Brain pericyte (primary cell): ENCODE measurements at places on chromosomes 2 and 18.

- DNase-seq, result no peak
These were observed 11.5 kb upstream of the RNU2-63P start for GRCh38 chr2:88027697-88028389.

GRCh38 chr2:144730711-144731110 lies 210.8 kb upstream of the ZEB2 start:
- DNase-seq, result no peak

- no peak for DNase-seq
These were observed 35.5 kb upstream of the KIDINS220 start for GRCh38 chr2:8872821-8873432.

- no peak for DNase-seq
These were observed 610.2 kb downstream of the ZEB2 start for GRCh38 chr2:143909577-143910353.

DNA sequence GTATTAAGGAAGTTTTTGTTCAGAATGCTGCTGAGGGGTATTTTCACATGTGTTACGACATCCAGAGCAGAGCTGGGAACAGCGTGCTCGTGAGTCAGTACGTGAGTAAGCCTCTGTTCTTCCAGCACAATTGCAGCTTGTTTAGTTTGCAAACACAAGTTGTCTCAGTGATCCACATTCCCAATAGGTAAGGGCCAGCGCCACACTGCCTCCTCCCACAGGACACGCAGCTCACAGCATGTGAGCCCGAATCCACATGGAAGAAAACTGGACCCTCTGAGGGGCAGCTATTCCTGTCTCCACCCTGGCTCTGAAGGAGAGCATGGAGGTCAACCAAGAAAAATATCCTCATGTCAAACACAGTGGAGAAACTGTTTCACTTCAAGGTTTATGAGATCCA lies 173.9 kb upstream of the PID1 start:
- DNase-seq, result peak; percentile 97

GRCh38 chr18:27921392-27921791 lies 255.5 kb downstream of the CDH2 start:
- DNase-seq, result no peak

- DNase-seq, result no peak
These were observed 39.9 kb downstream of the TANK start for GRCh38 chr2:161199912-161200701.

DNA sequence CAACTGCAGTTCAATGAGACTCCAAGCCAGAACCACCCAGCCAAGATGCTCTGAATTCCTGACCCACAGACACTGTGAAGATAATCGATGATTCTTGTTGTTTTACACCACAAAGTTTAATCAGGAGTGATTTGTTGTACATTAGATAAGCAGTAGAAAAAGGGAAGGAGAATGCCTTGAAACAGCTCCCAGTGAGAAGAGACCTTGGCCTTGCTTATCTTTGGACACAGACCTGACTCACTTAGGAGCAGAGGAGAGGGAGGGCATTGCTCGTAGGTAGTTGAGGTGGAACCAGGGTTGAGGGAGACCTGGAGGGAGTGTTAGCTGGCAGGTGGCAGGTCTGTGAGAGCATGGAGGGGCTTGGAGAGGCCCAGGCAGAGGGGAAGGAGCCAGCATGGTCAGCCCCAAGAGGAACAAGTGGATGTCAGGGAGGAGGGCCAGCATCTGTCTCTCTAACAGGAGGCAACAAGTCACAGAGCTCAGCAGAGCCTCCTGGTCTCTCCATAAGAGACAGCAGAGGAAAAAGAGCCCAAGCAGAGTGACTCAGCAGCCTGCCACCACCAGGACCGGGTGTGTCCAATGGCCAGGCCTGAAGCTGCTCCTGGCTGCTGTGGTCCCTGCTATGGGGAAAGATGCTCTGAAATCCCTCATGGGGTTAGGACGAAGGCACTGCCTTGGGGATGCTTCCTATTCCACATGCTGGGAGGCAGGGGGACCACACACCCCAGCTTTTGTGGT lies 161.6 kb upstream of the CAPN13 start:
- no peak for DNase-seq

DNA sequence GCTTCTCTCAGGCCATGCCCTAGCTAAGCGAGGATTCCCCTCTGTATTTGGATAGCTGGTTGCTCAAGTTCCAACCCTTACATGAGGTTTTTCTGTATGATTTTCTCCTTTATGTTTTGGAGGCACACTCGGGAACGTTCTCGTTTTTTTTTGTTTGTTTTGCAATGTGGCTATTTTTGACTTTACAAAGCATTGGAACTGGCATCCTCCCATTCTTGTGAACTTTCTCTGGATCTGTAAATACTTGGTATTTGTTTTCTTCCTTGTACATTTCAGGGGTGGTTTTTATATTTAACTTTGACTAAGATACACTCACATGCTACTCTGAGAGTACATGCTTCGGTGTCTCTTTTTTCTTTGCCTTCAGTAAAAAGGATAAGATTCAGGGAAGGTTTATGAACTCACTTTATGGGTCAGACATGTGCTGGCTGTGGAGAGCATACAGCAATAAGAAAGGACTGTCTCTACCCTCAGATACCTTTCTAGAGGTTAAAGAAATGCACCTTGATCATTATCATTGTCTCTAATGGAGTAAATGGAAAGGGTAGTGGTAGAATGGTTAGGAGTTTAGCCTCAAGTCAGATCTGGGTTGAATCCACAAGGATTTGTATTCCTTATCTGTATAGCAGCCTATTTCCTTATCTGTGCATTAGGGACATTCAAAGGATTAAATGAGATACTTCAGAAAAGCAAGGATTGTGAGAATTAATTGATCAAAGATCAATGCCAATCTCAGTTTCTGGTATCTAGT lies 61.9 kb downstream of the MEIS1 start:
- no peak for DNase-seq

GRCh38 chr2:75493230-75493629 lies 67.5 kb downstream of the EVA1A start:
- no peak for DNase-seq

DNA sequence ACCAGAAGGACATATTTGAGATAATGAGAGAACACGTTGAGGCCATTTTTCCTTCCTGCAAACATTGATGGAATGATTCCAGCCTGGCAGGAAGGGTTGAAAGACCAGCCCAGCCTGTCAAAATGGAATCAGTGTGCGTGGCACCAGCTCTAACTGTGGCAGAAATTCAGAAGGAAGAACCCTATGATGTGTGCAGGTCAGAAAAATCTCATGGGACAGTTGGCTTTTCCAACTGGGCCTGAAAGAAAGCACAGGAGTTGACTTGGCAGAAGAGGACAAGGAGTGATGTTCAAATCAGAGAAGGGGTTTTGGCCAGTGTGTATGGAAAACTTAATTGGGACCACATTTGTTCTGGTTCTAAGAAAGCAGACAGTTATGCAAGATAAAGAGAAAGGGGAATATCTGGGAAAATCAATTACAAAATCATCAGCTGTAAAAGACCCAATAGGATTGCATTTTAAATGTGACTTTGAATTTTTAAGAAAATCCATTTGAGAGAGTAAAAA lies 192.8 kb upstream of the PID1 start:
- no peak for DNase-seq

DNA sequence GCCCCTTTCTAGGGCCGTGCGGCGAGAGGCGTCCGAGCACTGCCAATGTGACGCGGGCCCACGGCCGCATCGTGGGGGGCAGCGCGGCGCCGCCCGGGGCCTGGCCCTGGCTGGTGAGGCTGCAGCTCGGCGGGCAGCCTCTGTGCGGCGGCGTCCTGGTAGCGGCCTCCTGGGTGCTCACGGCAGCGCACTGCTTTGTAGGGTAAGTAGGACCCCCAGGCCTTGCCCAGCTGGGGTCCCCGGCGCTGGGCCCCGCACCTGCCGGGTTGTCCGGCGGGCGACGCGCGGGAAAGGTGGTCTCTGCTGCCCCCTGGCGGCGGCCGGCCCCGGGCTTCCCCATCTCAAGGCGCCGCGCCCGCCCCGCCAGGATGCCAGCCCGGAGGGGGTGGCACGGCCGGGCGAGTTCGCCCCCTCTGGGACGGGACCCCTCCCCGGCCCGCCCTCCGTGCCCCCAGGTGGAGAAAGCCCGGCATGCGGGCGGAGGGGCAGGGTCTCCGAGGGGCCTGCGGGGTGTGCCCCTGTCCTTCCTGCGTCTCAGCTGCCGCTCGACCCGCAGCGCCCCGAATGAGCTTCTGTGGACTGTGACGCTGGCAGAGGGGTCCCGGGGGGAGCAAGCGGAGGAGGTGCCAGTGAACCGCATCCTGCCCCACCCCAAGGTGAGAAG lies 1.9 kb downstream of the PRSS56 start:
- no peak for DNase-seq

DNA sequence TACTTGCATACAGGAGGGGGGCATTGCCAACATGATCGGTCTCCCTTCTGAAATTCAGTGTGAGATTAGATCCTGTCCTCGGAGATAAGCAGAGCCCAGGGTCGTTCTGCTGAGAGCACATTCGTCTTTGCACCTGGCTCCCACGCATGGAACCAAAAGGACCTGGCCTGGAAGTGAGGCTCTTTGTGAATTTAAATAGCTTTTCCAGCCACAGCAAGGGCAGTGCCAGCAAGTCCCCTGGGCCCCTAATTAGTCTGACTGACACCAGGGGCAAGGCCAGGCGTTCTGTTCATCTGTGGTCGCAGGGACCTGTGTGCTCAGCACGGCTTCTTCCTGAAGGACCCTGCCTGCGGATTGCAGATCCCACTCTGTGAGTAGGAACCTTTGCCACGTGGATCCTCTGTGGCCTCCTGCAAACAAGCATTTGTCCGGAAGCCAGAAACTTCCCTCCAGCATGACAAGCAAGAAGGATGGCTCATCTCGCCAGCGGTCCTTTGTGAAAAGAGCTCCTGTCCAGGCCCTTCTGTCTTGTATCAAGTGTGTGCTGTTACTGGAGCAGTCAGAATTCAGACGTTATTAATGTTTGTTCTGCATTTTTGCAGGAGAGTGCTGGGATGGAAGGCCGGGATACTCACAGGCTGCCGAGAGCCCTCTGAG lies 128.7 kb downstream of the TPO start:
- DNase-seq, result no peak

GRCh38 chr2:28009732-28010131 lies 119.2 kb downstream of the BABAM2 start:
- no peak for DNase-seq

DNA sequence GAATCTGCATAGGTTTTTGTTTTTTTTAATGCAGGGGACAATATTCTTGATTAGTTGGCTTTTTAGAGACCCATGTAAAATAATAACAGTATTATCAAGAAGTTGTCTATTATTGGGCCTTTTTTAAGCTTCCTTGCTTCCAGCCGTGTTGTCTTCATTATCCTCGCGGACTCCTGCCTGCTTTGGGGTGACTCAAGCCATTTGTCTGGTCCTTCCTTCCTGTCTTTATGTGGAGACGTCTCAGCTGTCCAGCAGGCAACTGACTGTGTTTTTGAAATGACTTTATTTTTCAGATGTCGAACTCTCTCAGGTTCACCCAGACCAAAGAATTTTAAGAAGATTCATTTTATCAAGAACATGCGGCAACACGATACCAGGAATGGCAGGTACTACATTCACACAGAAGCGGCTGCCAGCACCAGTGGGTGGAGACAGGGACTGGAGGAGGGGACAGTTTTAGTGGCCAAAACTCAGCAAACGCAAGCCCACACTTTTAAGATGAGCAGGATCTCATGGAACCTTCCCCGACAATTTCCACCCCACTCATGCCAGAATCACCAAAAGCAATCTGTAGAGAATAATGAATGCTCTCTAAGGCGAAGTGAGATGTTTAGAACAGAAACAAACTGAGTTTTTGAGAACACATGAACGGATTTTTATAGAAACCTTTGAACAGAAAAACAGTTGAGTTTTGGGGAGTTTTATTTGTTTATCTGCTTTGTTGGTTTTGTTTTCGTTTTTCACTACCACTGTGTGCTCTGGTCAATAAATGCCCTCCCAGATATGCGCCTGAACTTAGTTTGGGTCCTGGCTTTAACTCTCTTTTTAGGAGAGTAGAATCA lies 59.1 kb downstream of the CABLES1 start:
- no peak for DNase-seq

DNA sequence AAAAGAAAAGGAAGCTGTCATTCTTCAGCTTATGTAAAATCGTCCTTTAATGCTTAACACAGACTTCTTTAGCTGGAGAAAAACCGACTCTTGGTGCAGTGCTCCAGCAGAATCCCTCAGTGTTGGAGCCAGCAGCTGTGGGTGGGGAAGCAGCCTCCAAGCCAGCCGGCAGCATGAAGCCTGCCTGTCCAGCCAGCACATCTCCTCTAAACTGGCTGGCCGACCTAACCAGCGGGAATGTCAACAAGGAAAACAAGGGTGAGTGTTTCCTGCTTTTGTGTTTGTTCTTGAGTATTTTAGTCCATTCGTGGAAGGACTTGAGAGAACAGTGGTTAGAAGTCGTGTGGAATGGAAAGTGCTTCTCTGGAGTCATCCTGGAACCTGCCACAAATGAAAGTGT lies 38.9 kb downstream of the KDM3A start:
- DNase-seq, result no peak

DNA sequence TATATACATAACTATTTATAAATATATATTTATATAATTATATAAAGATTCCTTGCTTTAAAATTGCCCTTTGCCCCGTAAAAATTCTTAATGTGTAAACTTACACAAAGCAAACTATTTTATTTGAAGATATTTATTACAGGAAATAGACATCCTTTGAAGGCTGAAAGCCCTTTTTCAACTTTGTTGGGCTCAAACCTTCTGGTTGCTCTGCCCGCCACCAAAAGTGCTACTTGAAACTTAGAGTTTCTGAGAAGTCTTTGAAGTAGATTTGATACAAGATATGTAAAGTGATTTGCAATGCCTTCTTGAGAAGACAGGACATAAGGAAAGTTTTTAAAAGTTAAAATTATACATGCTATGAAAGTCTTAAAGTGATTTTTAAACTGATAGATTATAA lies 36.6 kb upstream of the METAP1D start:
- no peak for DNase-seq

DNA sequence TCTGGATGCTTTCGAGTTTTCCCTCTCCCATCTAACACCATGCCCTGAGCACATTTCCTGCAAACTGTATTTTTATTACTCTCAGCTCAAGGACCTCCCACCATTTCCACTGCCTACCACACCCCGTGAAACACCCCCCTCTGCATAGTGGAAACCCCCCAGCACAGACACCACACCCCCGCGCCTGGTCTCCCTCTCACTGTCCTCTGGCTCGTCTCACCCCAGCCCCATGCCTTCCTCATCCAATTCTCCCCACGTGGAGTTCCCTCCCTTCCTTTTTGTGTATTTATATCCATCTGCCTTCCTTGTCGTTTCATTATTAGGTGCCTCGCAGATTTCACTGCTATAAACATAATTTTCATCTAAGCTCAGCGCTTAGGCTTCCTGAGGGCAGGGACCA lies 307.5 kb downstream of the CELF4 start:
- DNase-seq, result no peak

- no peak for DNase-seq
These were observed 342.4 kb upstream of the ETAA1 start for GRCh38 chr2:67054728-67055127.
